Gastroesophageal sphincter (tissue), 4 donors: ENCODE measurements at places on chromosomes 7 and 10. TPM values are rescaled to one million over a fixed set of nuclear protein-coding genes. Genes with fewer than 3 reads are reported as not detected.
A peak's percentile ranks its signal among the peaks of the same experiment; 100 is the strongest.

GRCh38 chr10:43160046-43160920, 22.0 kb downstream of the CSGALNACT2 start:
- no peak for ATAC-seq

TCTN3 gene
- total RNA-seq: 28.6 TPM

EVX1 gene
- not detected for total RNA-seq

GRCh38 chr7:101172854-101173751, 7.0 kb downstream of the NAT16 start:
- no peak for ATAC-seq

DNA sequence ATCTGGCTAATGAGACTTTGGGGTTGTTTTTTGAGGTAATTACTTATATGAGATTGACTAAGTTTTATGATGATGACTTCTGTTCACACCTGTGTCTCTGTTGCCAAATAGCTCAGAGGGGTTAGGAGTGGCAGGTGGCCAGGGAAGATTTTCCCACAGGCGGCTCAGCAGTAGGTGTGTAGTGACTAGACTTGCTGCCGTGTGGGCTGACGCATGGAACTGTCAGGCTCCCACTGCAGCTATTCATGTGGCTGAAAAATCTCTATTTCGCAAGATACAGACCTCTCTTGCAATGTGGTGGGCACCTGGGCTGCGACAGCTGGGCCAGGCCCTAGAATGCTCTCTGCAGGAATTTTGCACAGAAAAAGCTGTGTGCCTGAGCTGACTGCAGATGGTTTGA, 1.4 kb downstream of the CPA4 start:
- no peak for ATAC-seq

DNA sequence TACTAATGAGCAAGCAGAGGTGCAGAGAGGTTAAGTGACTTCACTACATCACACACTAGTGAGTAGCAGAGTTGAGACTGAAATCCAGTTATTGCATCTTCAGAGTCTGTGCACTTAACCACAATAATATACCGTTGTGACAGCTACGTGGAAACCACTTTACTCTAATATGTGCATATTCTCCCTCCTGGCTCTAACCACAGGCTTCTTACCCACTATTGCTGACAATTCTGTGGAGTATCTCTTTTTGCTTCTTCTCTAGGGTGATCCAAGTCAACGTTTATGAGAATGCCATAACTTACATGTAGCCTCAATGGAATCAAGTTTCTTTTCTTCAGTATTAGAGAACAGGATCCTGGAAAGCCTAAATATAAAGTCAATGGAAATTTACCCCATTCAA, 64.2 kb upstream of the MEOX2 start:
- no peak for ATAC-seq

DNA sequence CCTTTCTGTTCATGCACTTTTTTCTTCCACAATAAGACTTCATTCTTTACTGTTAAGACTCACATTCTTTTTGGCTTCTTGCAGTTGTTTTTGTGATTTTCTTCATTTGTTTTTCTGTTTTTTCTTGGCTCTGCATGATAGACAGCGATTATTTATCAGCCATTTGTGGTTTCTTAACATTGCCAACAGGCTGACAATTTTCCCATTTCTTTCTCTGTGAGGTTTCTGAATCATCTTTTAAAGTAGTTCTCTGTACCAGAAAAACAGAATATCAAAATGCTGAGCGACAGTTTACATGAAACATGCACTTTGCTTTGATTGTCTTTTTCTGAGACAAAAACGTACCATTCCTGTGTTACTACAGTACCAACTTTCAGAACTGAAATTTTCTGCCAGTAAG, 334.2 kb upstream of the MAGI2 start:
- no peak for ATAC-seq

GRCh38 chr7:14761510-14762296, 140.8 kb downstream of the DGKB start:
- peak; percentile 91 for ATAC-seq

DNA sequence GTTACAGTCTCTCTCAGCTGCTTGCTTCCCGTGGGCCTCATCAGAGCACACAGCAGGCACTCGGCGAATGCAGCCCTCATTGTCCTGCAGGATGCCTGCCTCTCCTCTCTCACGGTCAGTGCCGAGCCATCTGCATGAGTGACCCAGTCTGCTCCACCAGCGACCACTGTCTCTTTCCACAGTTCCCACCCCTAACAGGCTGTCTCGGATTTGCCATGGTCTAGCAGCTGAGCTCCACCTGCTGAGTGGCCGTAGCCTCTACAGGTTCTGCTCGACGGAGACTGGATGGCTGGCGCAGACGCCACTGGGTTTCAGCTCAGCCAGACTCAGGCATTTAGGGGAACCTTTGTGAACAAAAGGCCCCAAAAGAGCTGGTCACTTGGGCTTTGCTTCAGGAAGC, 209.4 kb upstream of the FOXK1 start:
- no peak for ATAC-seq

- no peak for ATAC-seq
Measured at GRCh38 chr10:124366343-124366742, 52.4 kb downstream of the OAT start.
